Activated naive CD4-positive, alpha-beta T cell treated with anti-CD3 and anti-CD28 coated beads, Interleukin-2, amount 50 U/mL, for 72 hours (primary cell): ENCODE measurements at places on chromosomes 16 and 17. TPM values are rescaled to one million over a fixed set of nuclear protein-coding genes. Genes with fewer than 3 reads are reported as not detected.

DNA sequence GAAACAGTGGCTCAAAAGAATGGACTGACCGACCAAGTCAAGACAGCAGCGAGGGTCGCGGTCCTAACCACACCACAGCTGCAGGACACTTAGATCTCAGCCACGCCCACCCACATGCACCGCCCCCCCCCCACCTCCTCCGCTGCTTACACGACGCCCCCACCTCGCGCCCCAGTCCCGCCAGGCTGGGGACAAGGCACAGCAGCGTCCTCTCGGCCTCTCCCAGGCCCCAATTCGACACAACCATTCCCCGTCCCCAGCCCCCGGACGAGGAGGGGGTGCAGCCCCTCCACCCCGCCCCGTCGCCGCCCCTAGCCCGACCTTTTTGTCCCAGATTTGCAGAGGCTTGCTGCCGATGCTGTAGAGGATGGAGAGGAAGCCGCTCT lies 477 bp downstream of the CFAP20 start:
- peak; percentile 56 for DNase-seq

DNA sequence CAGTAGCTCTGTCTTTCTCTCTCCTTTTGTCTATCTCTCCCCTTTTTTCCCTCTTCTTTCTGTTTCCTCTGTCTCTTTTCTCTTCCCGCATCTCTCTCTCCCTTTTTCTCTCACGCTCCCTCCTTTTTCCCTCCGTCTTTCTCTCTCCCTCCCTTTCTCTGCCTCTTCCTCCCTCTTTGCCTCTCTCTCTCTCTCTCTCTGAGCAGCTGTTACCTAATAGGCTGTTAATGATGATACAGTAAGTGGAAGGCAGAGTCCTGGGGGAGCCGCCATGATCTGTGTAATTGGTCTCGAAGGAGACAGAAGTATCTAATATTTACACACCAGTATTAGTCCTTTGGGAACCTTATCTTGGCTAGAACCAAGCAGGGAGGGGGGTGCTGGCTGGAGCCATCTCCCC lies 136.1 kb upstream of the CIBAR2 start:
- no peak for DNase-seq

DNA sequence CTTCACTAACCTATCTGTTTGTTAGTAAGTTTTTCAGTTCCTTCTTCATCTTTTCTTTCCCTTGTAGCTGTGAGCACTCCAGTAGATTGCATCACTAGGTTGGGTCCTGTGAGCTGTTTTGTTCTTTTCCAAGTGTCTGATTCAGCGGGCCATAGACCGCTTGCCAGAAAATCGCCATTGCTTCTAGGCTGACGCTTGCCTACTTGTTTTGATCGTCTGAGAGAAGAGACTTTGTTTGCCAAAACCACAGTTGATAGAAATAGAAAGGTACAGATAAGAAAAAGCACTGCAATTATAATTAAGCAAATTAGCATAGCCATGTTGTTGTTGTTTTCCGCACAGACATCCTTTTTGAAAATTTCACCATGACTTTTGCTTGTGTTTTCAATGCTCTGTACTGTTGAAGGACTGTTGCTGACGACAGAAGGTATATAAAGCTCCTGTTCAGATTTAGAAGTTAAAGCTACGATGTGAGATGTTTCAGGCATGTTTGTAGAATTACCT lies 3.1 kb downstream of the EVI2A start:
- DNase-seq = peak; percentile 49

The KCNJ18 gene
- not detected for total RNA-seq

- no peak for DNase-seq
Observed at GRCh38 chr17:57881783-57882351, 32.0 kb upstream of the MRPS23 start.
